NCI-H1105 (cell line): ENCODE measurements at places on chromosomes 12 and 14.

- no peak for DNase-seq
Observed at GRCh38 chr14:37147310-37147880, 25.0 kb downstream of the SLC25A21 start.

GRCh38 chr14:58826845-58827686 is 189.3 kb downstream of the DACT1 start:
- DNase-seq = no peak

DNA sequence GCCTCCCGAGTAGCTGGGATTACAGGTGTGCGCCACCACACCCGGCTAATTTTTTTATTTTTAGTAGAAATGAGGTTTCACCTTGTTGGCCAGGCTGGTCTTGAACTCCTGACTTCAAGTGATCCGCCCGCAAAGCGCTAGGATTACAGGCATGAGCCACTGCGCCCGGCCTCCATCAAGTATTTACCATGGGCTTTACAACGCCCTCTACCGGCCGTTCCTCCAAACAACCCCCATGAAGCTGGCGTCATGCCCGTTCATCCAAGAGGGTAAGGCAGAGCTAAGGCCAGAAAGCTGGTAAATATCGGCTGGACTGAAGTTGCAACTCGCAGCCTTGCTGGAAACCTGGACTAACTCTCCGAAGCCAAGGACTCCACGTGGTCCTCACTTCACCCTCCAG is 41.6 kb downstream of the RNF34 start:
- DNase-seq = no peak

DNA sequence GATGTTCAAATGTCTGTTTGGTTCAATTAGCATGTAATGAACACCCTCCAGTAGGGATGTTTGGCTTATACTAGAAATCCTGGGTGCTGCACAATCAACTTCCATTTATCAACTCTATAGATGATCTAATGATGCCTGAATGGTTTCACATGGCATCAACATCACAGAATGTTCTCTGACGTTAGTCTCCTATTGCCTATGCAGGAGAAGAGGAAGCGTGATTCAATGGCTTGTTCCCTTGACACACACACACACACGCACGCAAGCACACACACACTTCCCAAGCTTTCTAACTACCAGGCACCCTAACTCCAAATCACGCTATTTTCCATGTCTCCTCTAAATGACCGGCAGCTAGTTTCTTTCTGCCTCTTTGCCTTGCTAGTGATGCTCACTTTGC is 49.3 kb downstream of the PKP2 start:
- DNase-seq = no peak

GRCh38 chr12:10171973-10172728 is at the start of gene OLR1:
Gene OLR1 (minus strand): TSS chr12:10172132. CDS start chr12:10172077, 55 bp downstream.
- no peak for DNase-seq

GRCh38 chr12:74900232-74900631 is 309.4 kb downstream of the KCNC2 start:
- DNase-seq = no peak

- DNase-seq = no peak
Observed at GRCh38 chr12:123118497-123118896, 32.4 kb downstream of the PITPNM2 start.

- no peak for DNase-seq
Observed at GRCh38 chr12:22529281-22530060, 14.9 kb downstream of the C2CD5 start.

DNA sequence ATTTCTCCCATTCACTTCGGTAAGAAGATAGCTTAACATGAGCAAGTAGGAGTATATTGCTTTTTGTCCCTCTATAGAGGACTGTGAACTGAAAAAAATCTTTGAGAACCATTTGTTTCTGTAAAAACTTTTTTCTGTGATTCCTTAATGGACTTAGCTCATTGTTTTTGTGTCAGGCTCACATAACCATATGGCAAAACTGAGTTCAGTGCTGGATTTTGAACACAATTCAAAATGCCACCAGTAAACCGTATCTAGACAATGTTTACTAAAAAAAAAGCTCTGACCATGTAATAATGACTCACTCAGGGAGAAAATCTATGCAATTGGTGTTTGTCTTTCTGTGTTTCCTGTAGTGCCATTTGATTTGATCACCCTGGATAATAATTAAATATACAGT is 5.2 kb downstream of the TRHDE start:
- no peak for DNase-seq
